ENCODE measurements at places on chromosomes 7 and 10.

- DNase-seq = no peak
Observed at GRCh38 chr10:29600067-29600466, 34.7 kb downstream of the SVIL start.

DNA sequence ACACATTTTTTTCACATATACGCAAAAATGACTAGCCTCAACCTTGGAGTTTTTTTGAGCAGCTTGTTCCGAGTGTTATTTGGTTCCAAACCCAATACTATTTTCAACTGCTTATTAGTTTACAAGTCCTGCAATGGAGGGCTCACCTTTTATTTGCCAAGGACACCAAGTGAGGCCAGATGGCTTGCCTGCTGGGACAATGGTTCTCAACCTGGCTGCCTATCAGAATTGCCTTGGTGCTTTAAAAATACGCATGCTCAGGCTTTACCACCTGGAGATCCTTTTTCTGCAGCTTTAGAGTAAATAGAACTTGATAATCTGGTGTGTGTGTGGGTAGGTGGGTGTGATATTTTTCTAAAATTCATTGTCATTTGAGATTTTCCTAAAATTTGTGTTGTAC, 276.8 kb downstream of the MTERF1 start:
- DNase-seq = no peak

- DNase-seq = no peak
Observed at GRCh38 chr10:3672220-3672619, 112.8 kb downstream of the KLF6 start.

DNA sequence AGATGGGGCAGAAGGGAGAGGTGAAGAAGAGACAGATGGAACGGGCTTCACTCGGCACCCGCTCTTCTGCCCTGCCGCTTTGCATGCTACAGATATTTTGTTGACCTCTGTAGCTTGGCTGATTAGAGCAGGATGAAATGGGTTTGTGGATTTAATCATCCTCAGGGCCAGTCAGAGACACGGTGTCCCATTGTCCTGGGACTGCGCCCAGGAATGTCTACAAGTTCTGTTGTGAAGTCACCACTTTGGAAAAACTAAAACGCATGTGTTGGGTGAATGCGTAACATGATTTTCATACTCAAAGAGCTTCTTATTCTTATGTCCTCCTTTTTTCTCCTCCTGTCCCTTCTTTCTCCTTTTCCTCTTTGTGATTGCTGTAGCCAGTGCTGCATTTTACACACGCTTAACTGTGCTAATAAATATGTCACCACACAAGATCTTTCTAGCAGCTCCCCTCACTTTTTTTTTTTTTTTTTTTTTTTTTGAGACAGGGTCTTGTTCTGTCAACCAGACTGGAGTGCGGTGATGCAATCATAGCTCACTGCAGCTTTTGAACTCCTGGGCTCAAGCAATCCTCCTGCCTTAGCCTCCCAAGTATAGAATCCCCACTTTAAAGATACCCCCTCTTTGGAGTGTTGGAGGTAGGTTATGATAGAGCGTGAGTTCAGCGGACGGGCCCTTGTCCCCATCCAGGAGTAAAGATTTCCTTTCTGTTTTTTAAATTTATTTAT, 3.4 kb downstream of the CPA4 start:
- no peak for DNase-seq

DNA sequence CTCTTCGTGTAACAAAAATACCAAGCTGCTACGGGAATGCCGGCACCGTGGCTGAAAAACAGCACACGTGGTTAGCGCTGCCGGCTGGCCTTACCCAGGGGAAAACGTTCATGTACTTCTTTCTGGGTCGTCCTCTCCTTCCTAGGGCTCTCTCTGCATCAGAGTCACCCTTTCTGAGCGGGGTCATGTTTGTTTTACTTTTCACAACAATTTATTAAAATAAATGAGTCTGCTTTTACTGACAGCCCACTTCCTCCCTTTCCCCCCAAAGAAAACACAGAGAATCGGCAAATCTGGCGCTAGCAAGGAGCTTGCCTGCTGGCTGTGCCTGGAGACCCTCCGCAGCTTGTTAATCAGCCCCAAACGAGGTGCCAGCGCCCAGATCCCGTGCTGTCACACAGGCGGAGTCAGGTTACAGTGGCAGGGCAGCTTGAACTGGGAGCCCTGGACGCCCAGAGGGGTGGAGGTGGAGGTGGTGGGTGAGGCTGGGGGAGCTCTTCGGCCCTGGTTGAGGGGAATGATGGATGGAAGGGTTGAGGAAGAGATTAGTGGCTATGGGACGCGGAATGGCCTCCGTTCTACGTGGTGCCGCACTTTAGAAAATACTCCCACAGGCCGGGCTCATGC, 162.2 kb upstream of the TNS3 start:
- DNase-seq = no peak

DNA sequence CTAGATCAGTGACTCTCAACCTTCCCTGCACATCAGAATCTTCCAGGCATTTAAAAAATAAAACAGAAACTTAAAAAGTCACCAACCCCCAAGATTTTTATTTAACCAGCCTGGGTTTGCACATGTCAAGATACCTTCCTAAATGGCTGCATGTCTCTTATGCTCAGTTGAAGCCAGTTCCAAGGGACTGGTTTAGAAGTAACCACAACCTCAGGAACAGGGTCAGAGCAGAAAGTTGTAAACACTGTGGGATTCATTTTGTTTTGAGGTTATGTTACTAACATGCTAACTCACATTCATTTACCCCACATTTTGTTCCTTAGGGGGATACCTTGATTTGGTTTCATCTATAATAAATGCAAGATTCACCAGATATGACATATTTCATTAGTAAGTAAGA, 72.9 kb downstream of the PKD1L1 start:
- DNase-seq = no peak

- DNase-seq = no peak
Observed at GRCh38 chr10:47365431-47366180, 17.4 kb downstream of the RBP3 start.

DNA sequence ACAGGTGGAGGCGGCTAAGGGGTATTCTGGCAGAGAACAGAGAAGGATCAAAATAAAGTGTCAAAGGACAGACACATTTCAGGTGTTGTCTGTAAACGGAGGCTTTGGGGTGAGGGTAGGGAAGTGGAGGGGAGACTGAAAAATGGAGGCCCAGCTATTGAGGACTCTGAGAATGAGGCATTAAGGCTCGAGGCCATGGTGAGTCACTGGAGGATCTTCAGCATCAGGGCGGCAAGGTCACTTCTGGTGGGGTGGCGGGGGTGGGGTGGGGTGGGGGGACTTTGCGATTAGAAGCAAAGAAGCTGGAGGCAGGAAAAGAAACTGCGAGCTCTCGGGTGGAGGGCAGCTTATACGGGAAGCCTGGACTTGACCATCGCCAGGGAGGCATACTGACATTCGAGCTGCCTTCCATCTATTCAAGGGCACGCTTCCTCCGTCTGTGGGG, 58.4 kb upstream of the PCGF5 start:
- DNase-seq = no peak

DNA sequence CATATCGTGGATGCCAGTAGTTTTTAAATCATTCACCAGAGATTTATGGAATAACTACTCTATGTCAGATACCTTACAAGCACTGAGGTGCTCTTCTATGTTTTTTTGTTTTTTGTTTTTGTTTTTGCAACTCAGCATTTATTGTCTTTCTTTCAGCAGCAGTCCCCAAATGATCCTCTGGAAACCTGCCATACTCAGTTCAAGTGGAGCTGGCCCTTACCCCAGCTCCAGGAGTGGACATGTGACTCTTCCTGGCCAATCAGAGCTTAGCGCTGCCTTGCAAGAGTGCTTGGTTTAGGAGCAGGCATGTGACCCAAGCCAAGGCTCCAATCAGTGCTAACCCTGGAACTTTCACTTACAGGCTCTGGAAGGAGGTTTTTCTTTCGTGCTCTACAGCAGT, 356.6 kb upstream of the ZMIZ1 start:
- DNase-seq = no peak

DNA sequence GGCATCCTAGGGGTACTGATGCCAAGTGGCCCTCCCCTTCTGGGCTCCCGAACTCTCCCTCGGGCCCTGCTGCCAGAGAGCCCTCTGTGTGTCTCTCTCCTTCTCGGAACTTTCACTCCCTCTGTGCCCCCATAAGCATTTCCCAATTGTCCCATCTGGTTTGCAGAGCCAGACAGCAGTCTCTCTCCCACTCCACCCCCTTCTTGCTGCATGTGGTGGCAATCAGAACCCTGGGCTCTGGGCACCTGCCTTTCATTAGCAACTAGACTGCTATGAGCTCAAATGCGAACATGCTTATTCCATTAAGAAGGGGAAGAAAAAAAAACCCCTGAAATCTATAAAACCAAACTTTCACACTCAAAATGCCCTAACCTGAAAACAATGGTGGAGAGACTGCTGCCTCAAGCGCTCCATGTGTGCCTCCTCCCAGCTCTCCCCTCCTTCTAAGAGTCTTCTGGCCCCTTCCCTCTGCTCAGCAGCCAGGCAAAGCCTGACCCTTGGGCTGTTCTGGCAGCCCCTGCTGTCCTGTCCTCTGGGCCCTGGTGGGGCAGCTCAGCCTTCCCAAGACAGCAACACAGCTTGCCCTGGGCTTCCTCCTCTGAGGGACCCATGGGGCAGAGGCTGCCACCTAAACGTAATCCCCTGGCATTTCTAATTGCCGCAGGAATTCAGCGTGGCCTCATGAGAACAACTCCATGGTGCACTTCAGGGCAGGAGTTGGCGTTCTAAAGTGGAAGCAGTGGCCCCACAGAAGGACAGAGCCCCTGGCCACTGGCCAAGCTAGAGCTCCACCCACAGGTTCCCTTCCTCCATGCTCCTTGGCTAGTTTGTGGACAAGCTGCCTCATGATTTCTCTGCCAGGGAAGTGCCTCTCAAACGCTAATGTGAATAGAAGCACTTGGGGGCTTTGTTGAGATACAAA, 415.4 kb downstream of the PLXNA4 start:
- no peak for DNase-seq

DNA sequence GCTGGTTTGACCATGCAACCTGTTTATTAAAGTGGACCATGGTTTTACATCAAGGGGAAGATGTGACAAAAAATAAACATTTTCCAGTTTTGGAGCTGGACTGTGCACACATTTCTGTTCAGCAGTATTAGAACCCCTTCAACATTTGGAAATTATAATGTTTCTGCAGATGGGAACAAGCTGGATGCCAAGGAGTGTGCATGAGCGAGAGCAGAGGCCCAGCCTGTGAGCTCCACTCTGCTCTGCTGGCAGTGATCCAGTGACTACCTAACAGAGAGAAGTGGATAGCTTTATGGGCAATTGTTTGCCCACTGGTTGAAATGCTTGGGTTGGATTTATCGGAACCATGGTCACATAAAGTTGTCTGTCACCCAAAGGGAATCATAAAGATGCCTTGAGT, 456.7 kb downstream of the NRG3 start:
- no peak for DNase-seq

DNA sequence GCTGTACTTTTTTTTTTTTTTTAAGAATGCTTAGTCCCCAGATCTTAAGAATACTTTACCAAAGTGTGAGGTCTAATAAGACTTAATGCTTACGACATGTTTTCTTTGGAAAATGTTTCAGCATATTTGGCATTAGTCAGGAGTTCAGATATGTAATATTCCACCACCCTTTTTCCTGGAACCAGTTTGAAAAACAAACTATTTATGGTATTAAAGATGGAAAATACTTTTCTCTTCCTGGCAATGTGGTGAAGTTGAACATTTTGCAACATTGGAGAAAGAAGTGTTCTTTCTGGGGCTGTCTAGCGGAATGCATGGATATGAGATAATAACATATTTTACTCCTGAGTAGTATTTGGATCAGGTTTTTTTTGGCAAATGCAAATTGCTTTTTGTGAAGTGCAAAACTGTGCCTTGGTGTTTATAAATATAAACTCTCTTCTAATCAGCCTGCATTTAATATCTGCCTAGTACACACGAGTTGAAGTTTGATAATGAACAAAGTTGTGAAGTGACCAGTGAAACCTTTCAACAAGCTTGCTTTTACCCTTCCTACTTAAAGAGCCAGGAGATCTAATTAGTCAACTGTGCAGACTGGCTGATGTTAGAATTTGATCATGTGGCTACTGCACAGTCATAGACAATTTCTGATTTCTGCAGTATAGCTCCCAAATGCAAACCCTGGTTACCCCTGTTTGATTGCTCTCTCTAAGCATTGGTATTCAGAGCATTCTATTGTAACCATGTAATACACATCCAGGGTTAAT, 20.9 kb downstream of the MAP3K8 start:
- DNase-seq = no peak

- no peak for DNase-seq
Observed at GRCh38 chr10:132138133-132138532, 48.6 kb upstream of the DPYSL4 start.

- no peak for DNase-seq
Observed at GRCh38 chr10:131843881-131844284, 56.9 kb upstream of the PPP2R2D start.

GRCh38 chr7:54837168-54837567, 78.2 kb upstream of the SEC61G start:
- no peak for DNase-seq

GRCh38 chr7:1160670-1161021, 650 bp upstream of the ZFAND2A start:
- DNase-seq = peak; percentile 47

DNA sequence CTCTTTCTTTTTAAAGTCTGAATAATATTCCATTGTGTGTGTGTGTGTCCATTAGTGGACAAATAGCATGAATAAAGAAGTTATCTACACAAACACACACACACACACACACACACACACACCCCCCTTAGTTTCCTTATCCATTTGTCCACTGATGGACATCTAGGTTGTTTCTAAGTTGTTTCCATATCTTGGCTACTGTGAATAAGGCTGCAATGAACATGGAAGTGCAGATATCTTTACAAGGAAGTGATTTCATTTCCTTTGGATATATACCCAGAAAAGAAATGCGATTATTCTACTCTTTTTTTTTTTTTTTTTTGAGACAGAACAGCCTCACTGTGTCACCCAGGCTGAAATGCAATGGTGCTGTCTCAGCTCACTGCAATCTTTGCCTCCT, 113.5 kb downstream of the MBL2 start:
- no peak for DNase-seq

DNA sequence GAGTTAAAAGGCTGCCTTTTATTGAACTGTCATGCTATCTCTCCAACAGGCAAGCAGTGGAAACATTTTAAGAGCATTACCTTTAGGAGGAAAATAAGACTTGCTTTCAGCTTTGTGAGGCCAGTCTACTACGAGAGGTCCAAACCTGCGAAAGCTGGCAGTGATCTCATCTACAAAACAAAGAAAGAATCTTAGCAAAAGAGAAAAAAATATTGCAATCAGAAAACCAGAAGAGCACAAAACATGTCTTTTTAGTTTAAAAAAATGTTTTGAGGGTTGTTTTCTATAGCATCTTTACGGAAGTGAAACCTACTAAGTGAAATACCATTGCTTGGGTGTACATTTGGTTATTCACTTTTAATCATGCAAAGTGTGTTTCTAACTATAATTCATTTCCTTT, 147.9 kb downstream of the CPEB3 start:
- no peak for DNase-seq

DNA sequence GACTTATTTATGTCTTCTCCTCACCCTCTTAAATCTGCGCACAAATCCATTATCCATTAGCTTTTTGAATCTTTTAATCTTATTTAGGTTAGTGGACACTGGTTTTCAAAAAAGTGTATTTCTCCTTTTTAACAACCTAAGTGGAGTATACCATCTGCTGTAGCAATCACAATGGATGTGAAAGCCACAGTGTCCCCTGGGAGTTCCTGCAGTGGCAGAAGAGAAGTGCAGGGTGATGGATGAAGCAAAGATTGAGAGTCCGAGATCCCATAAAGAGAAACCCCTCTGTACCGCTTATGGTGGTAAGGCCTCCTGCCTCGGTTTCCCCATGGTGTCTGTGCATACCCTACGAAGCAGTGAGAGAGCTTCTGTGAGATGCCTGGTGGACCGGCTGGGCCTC, 236.4 kb downstream of the COBL start:
- no peak for DNase-seq

Measured in GM12892 (cell line).